ENCODE measurements at places on chromosomes 7 and 10.

DNA sequence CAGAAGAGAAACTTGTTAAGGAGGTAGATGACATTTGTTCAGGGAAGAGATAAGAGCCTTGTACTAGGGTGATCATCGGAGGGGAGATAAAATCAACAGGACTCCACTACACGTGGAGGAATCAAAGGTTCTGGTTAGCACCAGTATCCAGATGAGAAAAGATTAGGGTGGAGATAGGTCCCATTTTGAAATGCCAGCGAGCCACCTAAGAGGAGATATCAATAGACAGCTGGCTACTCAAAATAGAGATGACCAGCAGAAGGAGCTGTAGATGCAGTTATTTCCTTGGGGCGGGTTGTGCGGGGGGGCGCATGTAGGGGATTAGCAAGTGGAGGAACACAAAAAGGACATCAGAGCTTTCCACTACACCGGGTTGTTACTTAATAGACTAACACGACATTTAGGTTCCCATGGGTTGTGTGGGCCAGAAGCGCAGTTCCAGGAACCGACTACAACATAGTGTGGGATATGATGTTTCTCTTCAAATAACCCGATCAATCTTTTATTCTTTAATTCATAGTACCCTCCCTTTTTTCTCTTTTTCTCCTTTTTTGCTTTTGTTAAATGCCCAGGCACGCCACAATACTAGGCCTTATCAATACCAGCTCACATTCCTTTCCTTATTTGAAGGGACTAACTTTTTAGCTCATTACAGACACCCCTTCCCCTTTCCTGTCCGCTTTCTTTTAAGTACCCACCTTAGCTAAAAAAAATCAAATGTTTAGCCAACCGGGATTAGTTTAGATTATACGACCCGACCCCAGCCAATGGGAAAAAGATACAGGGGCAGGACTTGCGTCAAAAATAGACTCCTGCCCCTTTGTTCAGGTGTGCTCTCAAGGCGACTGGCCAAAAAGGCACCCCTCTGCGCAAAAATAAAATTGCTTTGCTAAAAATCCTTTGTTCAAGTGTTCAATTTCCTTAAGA lies 2.0 kb upstream of the KIF11 start:
- no peak for DNase-seq

- no peak for DNase-seq
These were observed 88.0 kb upstream of the INSIG1 start for GRCh38 chr7:155209478-155210319.

DNA sequence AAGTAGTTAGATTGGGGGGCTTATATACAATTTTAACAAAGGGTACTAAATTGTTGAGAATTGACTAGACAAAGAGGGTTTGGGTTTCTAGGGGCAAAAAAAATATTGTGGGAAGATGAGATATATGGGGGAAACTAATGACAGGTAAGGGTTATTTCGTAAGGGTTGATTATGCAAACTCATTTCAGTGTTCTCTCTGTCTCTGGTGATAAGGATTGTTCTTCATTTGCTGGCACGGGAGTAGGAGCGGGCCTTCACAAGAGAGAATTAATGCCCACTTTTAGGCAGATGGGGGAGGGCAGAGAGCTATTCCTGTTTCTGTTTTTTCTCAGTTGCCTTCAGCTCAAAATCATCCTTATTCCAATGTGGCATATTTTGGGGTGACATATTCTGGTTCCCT lies 258.4 kb downstream of the EXOC4 start:
- no peak for DNase-seq

DNA sequence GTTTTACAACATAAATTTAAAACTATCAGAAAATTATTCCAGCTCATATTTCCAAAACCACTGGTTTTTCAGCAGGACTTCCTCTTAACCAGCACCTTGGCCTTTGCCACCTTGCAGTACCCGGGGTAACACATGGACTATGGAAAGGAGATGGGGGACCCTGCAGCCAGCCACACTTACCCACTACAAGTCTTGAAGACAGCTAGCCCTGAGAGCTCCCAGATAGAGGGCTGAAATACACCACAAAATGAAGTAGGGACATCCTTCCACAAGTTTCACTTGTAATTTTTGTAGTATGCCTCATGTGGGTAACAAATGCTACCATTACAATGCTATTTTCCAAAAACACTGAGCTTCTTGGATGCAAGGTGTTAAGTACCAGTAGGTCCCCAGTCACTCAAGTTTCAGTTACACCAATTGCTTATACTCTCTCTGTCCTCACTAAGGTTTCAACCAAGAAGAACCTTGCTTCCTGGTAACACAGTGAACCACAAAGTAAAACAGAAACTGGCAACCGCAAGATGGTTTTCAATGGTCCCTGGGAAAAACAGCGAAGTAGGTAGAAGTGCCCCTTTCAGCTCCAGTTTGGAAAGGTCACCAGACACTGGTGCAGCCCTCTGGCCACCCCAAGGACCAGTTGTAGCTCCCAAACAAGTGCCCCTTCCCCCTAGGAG lies 110.9 kb downstream of the SGMS1 start:
- DNase-seq: no peak

DNA sequence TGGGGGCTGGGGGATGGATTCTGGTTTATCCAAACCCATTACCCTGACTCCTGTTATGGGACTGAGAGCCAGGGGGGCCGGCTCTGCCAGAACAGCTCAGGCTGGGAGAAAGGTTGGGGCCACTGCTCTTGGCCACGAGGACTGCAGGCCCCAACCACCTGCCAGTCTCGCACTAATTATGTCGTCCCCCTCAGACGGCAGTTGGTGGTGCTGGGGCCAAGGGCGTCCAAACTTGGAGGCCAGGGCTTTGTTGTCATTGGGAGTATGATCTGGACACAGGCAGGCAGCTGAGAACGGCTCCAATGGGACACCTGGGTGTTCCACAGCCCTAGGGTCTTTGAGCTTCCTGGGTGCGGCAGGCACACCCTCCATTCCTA lies 34.7 kb downstream of the DRGX start:
- no peak for DNase-seq

DNA sequence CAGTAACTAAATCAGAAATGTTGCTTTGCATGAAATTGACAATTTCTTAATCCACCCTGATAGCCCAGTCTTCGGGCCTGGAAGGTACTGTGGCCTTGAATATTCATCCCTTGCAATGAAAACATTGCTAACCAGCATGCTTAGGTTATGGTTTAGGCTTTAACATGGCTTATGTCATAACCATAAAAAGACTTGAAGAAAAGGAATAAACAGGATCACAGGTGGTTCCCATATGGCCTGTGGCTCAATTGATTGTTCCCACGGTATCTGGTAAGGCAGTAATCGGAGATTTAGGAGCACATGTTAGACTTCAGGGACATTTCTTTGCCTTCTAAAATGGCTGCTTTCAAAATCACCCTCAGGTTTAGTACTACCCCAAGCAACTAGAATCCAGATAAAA lies 139.5 kb downstream of the ST7 start:
- DNase-seq: no peak

GRCh38 chr7:39757604-39758003 lies 134.2 kb downstream of the RALA start:
- DNase-seq: no peak

- no peak for DNase-seq
These were observed 111.6 kb upstream of the GLI3 start for GRCh38 chr7:42348631-42349030.

DNA sequence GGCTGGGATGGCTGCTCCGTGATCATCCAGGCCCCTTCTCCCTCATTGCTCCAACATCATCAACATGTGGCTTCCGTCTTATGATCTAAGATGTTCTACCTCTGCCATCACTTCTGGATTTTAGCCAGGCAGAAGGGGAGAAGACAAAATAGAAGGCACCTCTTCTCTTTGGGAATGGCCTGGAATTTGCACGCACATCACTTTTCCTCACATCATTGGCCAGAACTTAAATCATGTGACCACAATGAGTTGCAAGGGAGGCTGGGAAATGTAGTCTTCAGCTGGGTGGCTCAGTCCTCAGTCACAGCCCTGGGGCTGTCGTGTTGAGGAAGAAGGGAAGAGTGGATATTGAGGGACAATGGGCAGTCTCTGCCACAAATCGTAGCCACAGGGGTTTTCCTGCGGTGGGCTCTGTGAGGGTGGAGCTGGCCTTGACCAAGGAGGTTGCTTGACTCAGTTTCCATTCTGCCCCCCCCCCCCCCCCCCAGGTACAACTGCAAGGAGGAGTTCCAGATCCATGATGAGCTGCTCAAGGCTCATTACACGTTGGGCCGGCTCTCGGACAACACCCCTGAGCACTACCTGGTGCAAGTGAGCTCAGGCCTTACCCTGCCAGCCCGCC lies 50.3 kb downstream of the PALD1 start:
- no peak for DNase-seq

GRCh38 chr10:119502209-119502608 lies 40.3 kb downstream of the RGS10 start:
- no peak for DNase-seq

GRCh38 chr7:21393937-21394336 lies 33.9 kb upstream of the SP4 start:
- no peak for DNase-seq

DNA sequence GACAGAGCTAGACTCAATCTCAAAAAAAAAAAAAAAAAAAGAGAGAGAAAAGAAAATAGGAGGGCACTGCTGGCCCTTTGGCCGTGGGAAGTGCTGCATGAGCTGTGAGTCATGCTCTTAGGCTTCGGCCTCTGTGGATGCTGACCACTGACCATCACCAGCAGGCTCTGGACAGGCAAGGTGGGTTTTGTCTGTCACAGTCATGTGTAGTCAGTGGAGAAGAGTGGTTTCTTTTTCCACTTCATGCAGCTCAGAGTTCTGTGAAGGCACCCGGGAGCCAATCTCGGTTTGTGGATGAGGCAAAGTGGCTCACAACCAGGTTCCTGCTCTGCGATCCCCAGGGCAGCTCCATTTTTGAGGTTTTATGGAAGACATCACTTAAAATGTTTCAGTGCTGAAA lies 58.1 kb downstream of the PRTFDC1 start:
- DNase-seq: no peak

DNA sequence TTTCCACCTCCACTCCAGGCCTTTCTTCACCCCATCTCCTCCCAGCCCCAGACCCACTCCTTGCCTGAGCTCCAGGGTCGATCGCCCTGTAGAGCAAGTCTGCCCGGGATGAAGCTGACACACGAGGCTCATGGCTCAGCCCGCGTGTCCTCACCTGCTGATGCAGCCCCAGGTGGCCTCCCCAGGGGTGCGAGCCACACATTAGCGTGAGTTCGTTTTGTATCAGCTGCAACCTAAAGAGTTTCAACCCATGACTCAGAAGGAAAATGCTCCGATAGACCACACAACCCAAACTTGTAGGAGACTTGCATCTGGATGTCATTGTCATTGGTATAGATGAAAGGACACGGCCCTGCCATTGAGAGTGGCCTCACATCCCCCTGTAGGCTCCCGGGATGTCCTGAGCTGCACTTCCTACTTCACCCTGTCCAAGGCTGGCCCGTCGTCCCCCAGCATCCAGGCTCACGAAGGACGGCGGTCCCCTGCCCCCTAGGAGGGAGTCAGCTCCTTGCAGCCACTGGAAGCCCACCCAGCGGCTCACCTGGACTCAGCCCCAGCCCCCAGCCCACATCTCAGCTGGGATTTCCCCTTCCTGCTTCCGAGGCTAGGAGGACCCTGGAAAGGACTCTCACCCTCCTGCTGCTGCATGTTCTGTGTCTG lies 97.7 kb downstream of the HTR5A start:
- DNase-seq: no peak

Measured in SK-N-MC (cell line).